Hematopoietic multipotent progenitor cell (in vitro differentiated cells): ENCODE measurements at places on chromosomes 4 and X.

- DNase-seq = no peak
Measured at GRCh38 chr4:87339440-87339839, 16.8 kb upstream of the HSD17B13 start.

GRCh38 chrX:135557344-135557743, 36.9 kb downstream of the INTS6L start:
- no peak for DNase-seq

DNA sequence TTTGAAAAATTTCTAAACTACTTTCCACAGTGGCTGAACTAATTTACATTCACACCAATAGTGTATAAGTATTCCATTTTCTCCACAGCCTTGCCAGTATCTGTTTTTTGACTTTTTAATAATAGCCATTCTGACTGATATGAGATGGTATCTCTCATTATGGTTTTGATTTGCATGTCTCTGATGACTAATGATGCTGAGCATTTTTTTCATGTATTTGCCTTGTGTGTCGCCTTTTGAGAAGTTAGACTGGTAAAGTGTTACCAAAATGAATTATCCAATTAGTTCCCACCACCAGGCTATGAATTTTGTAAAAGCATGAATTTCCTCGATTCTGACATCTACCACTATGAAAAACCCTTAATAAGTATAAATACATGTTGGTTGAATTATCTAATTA, 242.2 kb upstream of the GK2 start:
- DNase-seq = no peak

GRCh38 chr4:99966692-99967091, 16.6 kb upstream of the H2AZ1 start:
- DNase-seq = no peak

DNA sequence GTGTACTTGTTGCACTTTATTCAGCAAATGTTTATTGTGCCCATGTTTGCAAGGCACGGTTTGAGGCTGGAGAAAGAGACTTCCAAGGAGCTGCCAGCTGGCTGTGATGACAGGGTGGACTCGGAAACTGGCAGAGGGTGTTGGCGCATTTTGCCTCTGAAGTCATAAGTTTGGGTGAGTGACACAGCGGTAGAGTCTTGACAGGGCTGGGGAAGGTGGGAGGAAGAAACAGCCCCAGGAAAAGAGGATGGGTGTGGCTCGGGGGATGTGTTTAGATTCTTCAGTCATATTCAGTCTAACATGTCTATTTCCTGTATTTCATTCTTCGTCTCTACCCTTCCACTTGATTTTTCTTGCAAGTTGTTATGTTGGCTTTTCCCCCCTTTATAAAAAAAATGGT, 77.0 kb upstream of the STOX2 start:
- DNase-seq = no peak

GRCh38 chr4:140533951-140534480, 10.0 kb downstream of the ELMOD2 start:
- no peak for DNase-seq

DNA sequence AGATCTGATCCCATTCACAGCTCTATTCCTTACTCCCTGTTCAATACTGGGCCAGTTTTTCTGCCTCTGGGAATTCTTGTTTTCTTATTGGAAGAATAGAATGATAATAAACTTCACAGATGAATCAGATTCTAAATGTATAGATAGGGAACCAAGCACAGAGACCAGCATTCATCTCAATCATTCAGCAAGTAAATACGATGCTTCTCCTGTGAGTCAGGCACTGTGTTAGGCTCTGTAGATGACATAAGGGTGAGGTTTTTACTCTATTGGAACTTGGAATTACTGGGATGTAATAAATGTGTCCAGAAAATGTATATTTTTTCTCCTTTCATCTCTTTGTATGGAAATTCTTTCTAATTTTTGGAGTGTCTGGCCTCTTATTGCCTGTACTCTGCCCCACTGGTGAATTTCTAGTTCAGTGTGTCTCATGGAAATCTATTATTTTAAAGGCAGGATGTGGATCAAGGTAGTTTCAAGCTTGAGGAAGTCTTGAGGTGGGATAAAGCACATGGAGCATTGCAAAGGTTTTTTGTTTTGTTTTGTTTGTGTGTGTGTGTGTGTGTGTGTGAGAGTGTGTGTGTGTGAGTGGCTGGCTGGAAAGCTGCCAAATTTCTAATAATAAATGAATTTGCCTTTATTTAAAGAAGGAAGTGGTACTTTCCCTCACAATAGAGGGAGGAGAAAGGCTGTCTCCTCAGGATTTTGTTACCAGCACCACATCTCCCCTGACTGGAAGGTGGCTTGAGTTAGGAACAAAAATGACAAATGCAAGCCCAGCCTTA, 117.9 kb upstream of the HS3ST1 start:
- no peak for DNase-seq

- DNase-seq = no peak
Measured at GRCh38 chr4:110540581-110540980, 64.6 kb downstream of the ENPEP start.

- no peak for DNase-seq
Measured at GRCh38 chr4:881709-882108, 50.4 kb downstream of the GAK start.

- DNase-seq = no peak
Measured at GRCh38 chr4:184382189-184382846, 92.0 kb downstream of the IRF2 start.

GRCh38 chr4:40246938-40247337, 50.1 kb downstream of the RHOH start:
- no peak for DNase-seq

DNA sequence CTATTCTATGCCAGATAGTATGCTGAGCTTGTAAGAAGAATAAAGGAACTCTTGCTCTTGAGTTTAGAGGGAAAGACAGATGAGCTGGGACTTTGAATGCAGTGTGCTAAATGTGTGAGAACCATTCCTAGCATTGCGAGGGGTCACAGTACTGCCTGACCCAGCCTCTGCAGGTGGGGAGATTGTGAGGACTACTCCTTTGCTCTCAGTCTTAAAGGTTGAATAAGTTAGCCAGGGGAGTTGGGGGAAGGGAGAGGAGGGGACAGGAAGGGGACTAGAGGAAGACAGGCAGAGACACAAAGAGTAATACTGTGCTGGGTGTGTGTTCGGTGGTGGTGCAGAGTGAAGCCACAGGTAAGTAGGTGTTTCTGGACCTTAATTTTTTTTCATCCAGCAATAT, 41.7 kb downstream of the DCUN1D4 start:
- DNase-seq = no peak

DNA sequence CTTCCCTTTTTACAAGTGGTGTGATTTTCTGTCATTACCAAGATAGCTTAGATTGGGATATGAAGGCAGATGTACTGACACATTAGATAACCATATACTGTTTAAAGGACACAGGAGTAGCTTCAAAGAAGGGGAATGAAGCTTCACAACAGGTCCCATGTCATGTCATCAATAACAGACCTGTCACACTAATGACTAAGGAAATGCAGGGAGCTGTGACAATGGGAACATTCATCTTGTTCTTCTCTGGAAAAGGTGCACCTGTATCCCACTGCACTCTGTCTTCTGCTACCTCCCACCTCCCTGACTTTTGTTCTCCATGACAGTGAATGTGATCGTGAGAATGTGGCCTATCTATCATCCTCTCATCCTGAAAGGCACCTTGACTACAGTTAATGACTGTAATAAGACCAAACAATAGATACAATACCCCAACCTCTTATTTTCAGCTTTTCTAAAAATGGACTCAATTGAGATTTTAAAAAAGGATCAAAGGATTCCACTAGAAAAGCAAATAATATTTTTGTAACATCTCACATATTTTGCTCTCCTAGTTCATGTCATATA, 472.5 kb downstream of the STPG2 start:
- DNase-seq = no peak

DNA sequence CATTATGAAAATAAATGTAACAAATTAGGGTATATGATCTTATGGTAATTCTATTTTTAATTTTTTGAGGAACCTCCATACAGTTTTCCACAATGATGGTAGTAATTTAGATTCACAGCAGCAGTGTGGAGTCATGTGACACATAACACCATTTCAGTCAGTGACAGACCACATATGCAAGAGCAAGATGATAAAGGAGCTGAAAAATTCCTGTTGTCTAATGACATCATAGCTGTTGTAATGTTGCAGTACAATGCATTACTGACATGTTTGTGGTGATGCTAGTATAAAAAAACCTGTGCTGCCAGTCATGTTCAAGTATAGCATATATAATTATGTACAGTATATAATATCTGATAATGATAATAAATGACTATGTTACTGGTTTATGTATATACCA, 28.5 kb downstream of the EMCN start:
- DNase-seq = no peak

GRCh38 chrX:14697451-14697850, 168.1 kb downstream of the GLRA2 start:
- no peak for DNase-seq

- DNase-seq = no peak
Measured at GRCh38 chr4:167185465-167185864, 48.8 kb downstream of the SPOCK3 start.

DNA sequence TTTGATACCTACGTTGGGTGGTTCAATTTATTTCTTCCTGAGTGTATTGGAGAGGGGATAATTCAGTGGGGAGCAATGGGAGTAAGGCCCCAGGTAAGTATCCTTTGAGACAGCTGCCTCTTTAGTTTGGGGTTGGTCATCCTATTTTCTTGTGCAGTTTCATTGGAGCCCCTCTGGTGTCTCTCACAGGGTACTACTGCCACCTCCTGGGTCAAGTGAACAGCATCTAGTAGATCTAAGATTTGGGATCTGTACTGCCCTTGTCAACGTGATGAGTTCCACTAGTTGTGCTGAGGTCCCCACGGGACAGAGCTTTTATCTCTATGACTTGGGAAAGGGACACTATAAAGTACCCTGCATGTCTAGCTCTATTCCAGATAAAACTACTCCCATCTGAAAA, 80.6 kb downstream of the PBDC1 start:
- no peak for DNase-seq

GRCh38 chr4:7390336-7390735, 44.4 kb downstream of the PSAPL1 start:
- no peak for DNase-seq

GRCh38 chr4:7427361-7427760, 7.4 kb downstream of the PSAPL1 start:
- DNase-seq = no peak

- no peak for DNase-seq
Measured at GRCh38 chr4:138182838-138183426, 59.2 kb downstream of the SLC7A11 start.

DNA sequence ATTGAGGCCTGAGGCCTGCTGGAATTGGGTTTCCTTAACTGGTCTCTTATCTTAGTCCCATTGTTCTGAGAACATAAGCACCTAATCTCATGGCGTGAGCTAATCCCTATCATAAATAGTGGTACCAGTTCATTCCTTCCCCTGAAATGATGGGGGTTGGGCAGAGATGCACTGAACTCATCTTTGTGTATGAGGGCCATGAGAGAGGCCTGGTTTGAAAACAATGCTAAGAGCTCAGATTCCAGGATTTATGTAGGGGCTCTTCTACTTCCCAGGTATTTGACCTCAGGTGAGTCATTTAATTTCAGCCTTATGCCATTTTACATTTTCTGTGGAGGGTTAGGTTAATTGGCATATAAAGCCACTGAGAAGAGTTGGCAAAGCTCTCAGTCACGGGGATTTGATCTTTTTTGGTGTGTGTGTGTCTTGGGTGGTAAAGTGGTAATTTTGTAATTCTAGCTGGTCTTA, 4.4 kb downstream of the RBM3 start:
- DNase-seq = no peak

GRCh38 chr4:110119337-110119736, 79.1 kb downstream of the ELOVL6 start:
- no peak for DNase-seq

DNA sequence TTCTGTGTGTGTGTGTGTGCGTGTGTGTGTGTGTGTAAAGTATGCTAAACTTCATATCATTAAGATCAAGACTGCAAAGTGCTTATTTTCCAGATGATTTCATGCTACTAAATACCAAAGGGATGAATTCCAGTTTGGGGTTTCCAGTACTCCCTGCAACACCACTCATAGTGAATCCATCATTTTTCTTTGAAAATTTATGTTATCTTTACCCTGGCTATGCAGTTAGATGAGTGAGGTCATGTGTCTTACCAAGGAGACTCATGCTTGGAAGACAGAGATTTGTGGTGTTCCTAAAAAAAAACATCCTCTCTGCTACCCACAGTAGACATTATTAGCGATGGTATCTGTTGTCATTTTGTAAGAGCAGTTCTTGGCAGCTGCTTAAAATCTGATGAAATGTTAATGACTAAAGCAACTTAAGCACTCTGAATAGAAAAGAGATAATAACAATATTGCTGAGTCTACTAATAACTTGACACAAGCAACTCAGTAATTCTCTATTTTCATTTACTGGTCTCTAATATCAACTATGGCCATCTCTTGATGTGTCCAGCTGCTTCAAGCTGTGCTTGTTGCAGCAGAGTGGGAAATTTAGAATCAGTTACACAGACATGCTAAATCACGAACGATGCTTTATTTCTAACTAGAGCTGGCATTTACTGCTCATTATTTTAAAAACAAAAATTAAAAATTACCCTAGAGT, 1953.0 kb upstream of the IGFBP7 start:
- DNase-seq = no peak

GRCh38 chrX:105553118-105553517, 269.2 kb upstream of the NRK start:
- no peak for DNase-seq

- DNase-seq = no peak
Measured at GRCh38 chrX:68532831-68533533, 34.1 kb downstream of the YIPF6 start.

DNA sequence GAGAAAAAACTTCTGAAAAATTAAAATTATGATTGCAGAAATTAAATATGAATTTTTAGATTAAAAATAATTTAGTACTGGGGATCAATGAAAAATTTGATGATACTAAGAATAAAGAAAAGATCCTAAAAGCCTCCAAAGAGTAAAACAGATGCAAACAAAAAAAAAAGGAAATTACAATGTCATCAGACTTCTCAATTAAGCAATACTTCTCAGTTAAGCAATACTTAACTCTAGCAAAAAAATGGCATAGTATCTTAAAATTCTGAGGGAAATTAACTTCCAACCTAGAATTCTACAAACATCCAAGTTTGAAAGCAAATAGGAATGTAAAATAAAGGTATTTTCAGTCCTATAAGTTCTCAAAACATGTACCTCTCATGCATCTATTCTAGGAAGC, 141.2 kb upstream of the INTU start:
- no peak for DNase-seq

- DNase-seq = no peak
Measured at GRCh38 chr4:1900087-1900433, 28.9 kb downstream of the NSD2 start.

GRCh38 chr4:139628184-139629012, 37.2 kb upstream of the MGST2 start:
- no peak for DNase-seq

- DNase-seq = no peak
Measured at GRCh38 chr4:6087669-6088341, 69.6 kb upstream of the C4orf50 start.
